SK-N-MC (cell line): ENCODE measurements at places on chromosomes 5 and 9.
A peak's percentile ranks its signal among the peaks of the same experiment; 100 is the strongest.

GRCh38 chr5:139389701-139390638, at the start of gene MZB1:
Gene MZB1, minus strand, starts transcription at chr5:139389913. Its CDS starts 57 bp downstream, at chr5:139389856.
- no peak for DNase-seq

DNA sequence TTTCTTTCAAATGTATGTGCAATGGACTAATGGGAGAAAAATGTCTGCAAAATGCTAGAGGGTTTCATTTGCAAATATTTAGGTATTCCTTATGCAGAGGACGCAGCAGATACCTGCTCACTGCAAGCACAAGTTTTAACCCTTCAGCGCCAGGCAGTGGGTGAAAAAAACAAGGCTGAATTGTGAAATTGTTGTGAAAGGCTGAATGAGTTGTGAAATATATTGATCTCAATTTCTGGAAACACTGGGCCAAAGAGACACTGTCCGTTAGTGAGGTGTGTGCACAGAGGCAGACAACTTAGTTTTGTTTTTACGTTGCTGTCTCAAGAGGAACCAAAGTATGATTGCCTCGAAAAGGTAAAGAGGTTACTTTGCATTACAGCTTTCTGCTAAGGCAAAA, 18.8 kb downstream of the FUBP3 start:
- DNase-seq: no peak

DNA sequence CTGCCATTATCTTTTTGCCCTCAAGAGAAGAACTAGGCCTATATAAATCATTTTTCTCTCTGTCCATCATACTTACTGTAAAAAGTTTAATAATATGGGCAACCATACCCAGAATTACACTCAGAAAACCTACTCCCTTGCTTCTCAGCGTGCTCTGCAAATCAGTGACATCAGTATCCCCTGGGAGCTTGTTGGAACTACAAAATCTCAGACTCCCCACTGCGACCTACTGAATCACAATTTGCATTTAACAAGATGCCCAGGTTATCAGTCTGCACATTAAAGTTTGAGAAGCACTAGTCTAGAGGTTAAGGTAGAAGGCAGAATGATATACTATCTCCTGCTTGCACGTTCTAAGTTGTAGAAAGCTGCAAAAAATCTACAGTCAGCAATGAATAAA, 127.2 kb downstream of the MLLT3 start:
- DNase-seq: peak; percentile 84

DNA sequence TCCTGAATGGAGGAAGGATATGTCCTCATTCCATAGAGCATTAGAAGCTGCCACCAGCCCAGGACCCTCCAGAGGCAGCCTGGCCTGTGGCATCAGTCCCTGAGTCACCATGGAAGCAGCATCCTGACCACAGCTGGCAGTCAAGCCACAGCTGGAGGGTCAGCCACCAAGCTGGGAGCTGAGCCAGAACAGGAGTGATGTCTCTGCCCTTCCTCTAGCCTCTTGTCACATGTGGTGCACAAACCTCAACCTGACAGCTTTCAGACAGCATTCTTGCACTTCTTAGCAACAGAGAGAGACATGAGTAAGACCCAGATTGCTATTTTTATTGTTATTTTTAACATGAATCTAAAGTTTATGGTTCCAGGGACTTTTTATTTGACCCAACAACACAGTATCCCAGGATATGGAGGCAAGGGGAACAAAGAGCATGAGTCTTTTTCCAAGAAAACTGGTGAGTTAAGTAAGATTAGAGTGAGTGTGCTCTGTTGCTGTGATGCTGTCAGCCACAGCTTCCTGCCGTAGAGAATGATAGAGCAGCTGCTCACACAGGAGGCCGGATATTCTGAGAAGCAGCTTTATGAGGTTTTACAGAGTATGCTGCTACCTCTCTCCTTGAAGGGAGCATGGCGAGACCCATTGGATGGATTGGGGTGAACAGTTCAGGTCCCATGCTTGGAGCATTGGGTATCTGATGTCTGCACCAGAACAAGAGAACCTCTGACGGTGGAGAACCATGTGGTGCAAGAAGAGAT, 13.0 kb upstream of the CYFIP2 start:
- no peak for DNase-seq

DNA sequence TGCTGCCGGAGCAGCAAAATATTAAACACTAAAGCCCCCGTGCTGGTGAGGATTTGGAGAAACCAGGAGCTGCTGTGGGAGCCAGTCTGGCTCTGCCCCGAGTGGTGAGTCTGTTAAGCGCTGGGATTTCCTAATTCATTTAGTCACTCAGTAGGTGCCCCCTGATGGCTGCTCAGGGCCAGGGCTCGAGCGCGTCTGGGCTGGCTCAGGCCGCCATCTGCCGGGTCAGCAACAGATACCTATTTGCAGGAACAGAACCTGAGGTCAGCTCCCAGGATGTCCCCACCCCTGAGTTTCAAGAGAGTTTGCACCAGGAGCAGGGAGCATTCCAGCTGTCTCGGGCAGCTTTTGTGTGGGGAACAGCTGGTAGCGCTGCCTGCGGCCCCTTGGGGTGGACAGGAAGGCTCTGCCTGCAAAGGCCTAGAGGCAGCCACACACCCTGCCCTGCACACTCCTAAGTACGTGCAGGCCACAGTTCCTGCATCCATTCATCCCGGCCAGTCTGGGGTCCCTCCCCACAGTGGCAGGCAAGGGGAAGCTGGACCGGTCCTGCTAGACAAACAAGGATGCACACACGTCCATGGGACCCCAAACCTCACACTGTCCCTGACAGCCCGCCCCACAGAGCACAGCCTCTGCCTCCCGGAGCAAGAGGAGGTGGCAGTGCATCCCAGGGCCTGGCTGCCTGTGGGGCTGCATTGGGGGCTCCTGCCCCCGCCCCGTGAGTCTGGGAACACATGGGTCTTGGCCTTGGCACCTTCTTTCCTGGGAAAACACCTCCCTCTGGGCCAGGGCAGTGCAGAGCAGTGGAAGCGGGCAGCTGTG, 83.7 kb downstream of the ADAMTS2 start:
- DNase-seq: no peak

GRCh38 chr9:117392992-117393391, 21.9 kb downstream of the ASTN2 start:
- no peak for DNase-seq

- DNase-seq: no peak
Observed at GRCh38 chr5:170316937-170317336, 19.4 kb upstream of the LCP2 start.

DNA sequence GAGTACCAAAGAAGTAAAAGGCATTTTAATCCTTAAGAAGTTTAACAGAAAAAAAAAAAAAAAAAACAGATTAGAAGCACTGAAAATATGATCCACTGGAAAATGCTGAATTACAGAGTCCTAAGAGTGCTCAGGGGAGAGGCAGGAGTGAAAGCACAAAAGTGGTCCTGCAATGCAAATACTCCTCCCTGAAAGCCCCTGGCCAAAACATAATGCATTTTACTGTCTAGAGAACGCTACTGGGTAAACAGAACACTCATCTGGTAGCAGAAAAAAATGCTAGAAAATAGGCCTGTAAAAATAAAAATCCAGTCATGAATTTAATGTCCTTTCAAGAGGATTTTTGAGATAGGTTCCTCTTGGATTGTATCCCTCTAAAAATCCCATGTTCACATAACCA, 81.9 kb downstream of the ADAMTS12 start:
- no peak for DNase-seq

- no peak for DNase-seq
Observed at GRCh38 chr9:19239955-19240354, 9.5 kb downstream of the DENND4C start.

- DNase-seq: no peak
Observed at GRCh38 chr5:178078197-178079010, 34.9 kb upstream of the N4BP3 start.

DNA sequence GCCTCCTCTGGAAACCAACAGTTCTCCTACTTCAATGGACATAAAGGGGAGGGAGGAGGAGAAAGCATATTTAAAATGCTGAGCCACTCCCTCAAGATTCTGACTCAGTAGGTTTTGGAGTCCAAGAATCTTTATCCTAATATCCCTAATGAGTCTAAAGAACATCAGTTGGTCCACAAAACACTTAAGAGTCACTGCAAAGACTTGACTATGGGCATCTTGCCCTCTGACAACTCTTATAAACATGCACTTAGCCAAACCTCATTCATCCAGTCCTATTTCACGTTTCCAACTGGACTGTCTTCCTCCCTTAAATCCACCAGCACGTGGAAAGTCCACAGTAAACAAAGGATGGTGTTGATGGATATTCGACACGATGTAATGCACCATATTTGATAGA, 172.5 kb downstream of the FAM114A2 start:
- DNase-seq: no peak

- no peak for DNase-seq
Observed at GRCh38 chr5:90909101-90909503, 350.5 kb downstream of the ADGRV1 start.

DNA sequence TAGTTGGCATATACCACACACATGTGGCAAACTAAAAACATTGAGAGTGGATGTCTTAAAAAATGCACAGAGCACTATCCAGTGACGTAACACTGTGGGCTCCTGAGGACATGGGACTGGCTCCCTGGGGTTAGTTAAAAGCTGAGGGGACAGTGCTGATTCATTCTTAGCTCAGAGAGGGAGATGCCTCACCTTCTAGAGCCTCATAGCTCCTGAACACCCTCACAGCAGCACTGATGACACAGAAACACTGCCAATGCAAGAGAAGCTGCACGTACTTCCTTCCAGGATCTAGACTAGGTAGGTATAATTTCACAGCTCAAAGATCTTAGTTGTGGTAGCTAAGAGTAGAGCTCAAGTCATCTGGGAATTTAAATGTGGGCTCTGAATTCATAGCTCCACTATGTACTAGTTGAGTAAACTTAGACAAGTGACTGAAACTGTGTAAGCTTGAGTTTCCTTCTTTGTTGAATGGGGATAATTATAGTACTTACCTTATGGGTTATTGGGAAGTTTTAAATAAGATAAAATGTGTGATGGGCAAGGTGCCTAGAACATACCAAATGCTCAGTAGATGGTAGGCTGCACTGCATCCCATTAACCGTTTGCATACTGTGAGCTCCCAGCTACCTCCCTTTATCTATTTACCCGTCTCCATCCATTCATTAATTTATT, 279.9 kb downstream of the ASTN2 start:
- DNase-seq: no peak
